ENCODE measurements at places on chromosomes 1 and 21.

DNA sequence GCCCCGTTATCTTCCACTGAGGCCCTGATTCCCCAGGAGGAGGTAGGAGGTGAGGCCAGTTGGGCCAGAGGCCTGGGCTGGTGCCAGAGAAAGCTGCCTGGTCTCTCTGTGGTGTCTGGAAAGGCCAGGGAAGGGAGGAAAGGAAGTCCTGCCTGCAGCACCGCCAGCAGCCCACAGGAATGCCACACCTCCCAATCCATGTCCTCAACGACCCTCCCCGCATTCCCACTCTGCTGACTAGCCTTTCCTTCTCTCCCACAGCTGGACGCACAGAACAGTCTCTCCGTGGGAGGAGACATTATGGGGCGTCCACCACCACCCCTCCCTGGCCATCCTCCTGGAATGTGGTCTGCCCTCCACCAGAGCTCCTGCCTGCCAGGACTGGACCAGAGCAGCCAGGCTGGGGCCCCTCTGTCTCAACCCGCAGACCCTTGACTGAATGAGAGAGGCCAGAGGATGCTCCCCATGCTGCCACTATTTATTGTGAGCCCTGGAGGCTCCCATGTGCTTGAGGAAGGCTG, 18.0 kb downstream of the CSF1 start:
- no peak for DNase-seq

- DNase-seq = no peak
Observed at GRCh38 chr1:147086129-147086528, 86.1 kb downstream of the PRKAB2 start.

GRCh38 chr1:47468709-47469389, 31.0 kb downstream of the FOXD2 start:
- DNase-seq = no peak

- DNase-seq = no peak
Observed at GRCh38 chr1:209667708-209668107, 7.5 kb upstream of the G0S2 start.

GRCh38 chr1:32759997-32760623, 57.0 kb downstream of the YARS1 start:
- DNase-seq = no peak

GRCh38 chr1:174480324-174480723, 32.6 kb downstream of the GPR52 start:
- DNase-seq = no peak

DNA sequence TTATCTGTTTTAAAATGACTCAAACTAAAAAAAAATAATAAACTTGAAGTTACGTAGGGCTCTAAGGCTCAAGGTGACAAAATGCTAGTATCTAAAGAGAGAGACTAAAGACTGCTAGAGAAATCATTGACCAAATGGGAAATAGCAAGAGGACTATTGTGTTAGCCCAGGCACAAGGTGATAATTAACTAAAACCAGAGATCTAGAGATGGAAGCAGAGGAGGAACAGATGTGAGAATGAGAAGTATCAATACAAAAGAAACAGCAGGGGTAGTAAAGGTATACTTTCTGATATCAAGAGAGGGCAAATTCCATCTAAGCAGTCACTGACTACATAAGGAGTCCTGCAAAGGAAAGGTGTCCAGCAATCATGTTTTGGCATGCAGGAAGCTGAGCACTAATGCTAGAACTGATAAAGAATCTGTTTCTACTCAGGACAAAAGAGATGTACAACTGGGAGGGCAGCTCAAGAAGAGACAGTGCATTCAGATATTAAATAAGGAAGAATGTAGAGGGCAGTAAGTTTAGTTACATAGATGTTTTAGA, 100.2 kb upstream of the GNG4 start:
- no peak for DNase-seq

DNA sequence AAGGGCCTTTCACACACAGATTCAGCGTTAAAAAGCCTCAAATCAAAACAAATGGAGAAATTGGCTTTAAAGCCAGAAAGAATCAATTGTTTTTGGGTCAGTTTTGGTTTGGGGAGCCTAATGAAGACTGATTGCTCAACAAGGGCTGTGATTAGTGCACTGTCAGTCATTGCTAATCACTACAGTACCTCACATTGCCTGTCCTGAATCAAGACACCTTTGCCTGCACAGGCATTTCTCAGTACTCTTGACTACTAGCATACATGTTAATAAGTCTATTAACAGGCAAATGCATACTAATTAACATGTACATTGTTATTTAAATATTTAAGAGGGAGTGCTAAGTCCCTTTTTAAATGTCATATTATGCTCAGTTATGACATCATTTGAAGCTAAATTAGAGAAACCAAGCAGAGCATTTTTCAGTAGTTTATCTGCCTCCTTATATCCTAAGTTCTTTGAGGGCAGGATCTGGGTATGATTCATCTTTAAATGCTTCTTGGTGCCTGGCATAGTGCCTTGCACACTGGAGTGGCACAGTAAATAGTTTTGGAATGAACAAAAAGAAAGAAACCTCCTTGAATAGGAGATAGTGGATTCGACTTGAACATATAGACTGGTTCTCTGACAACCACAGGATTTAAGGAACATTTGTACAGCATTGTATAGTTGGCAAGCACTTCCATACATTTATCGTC, 25.8 kb upstream of the CCN1 start:
- DNase-seq = no peak

GRCh38 chr1:170424346-170424745, 107.6 kb upstream of the GORAB start:
- DNase-seq = no peak

DNA sequence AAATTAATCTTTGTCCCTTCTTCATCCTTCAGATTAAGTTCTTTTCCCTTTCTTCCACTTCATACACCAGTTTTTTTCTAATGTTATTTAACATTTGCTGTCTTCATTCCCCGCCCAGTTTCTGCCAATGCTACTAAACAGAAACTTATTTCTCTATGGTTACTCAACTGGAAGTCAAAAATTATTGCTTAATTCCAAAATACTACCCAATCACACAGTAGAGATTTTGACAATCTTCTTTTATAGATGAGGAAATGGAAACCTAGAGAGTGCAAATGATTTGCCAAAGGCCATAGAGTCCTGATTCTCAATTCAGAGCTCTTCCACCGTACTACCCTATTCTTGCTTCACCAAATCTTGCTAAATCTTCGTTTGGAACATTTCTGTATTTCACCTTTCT, 58.1 kb upstream of the SH3GLB1 start:
- no peak for DNase-seq

- no peak for DNase-seq
Observed at GRCh38 chr1:94325377-94326302, 88.3 kb upstream of the ARHGAP29 start.

GRCh38 chr1:241114699-241115233, 242.2 kb downstream of the RGS7 start:
- no peak for DNase-seq

GRCh38 chr1:68365709-68366382, 83.9 kb downstream of the RPE65 start:
- DNase-seq = no peak

DNA sequence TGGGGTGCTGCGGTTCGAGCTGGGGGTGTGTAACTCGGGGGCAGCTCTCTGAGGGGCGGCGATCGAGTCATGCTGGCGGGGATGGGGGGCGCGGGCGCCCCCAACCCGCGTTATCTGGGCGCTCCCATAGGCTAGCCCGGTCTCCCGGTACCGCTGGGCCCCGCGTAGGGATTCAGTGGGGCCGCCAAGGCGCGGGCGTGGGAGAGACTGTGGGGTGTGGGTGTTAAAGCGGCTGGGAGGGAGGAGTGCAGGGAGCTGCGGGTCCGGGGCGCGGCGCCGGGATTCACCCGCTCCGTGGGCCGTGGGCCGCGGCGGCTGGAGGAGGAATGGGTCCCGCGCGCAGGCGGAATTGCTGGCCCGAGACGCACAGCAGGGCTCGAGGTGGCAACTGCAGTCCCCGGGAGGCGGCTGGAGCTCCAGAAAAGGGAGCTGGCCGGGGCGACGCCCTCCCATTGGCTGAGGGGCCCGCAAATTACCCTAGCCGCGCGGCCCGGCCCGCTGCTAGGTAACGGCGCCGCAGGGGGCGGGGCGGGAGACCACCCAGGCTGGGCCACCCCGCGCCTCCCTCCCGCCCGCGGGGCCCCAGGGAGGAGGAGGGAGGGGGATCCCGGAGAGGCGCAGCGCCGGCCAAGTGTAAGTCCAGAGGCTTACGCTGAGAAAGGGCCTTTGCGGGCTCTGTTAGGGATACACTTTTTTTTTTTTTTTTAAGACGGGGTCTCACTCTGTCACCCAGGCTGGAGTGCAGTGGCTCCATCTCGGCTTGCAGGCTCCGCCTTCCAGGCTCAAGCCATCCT, at the start of gene PTCH2:
Gene PTCH2, minus strand, starts transcription at position 392 of the 794 bp plus-strand sequence. Its CDS starts 321 bp downstream, at position 71.
- DNase-seq = peak; percentile 80

- DNase-seq = no peak
Observed at GRCh38 chr1:235863699-235864093, 3.0 kb downstream of the LYST start.

- DNase-seq = no peak
Observed at GRCh38 chr1:24297187-24297851, 21.8 kb upstream of the GRHL3 start.

DNA sequence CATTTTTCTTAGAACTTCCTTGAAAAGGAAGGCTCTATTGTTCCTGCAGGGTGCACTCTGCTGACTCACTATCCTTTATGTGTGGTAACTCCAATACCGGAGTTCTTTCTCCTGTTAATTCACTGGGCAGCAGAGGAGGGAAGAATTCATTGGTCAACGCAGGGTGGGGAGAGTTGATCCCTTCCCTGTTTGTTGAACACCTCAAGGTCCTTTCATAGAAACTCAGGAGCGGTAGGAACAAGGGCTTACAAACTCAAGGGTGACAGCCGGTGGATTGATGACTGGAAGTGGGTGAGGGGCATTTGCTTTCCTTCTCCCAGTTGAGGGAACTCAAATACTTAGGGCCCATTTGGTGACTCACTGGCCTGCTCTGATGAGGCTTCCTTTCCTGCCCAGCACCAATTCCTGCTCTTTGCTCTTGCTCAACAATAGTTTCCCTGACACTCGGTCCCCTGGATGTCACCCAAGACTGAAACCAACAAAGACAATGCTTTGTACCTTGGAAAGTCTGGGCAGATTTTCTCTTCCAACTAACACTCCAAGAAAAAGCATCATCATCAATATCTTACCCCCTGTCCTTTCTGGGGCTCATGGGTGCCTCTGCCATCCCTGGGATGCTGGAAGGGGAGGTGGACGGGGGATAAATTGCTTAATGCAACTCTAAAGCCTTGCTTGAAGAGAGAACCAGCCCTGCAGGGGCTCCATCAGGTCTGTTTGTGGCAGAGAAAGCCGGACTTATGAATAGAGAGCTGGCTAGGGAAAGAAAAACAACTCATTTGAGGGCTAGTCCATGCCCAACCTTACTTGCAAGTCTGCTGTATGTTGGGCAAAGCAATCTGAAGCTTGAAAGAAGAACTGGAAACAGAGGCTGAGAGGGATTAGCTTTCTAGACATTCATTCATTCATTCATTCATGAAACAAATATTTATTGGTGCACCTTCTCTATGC, 9.3 kb downstream of the SLC26A9 start:
- no peak for DNase-seq

DNA sequence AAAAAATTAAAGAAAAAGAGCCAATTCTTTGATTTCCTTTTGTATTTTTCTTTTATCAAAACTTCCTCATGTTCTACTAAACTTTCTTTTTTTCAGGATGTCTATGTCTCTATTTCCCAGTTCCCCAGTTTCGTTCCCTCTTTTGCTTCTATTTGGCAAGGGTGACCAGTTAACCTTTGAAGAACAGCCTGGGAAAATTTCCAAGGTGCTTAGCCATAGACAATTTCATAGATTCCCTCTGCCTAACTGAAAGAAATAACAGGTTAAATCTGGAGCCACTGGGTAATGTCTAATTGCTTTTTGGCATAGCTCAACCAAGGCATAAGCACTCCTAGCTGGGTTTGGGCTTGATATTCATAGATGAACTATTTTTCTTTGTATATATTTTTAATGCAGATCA, 272.3 kb downstream of the ADGRL2 start:
- DNase-seq = no peak

- peak; percentile 35 for DNase-seq
Observed at GRCh38 chr1:159089184-159089791, 12.7 kb upstream of the AIM2 start.

GRCh38 chr1:194104247-194104844, 917.9 kb upstream of the B3GALT2 start:
- DNase-seq = no peak

GRCh38 chr1:109246141-109246551, 3.2 kb upstream of the CELSR2 start:
- no peak for DNase-seq

GRCh38 chr1:23424293-23425192, at the start of gene TCEA3:
TCEA3 (minus strand) TSS chr1:23424748; CDS start chr1:23424633, 115 bp downstream.
- peak; percentile 52 for DNase-seq

DNA sequence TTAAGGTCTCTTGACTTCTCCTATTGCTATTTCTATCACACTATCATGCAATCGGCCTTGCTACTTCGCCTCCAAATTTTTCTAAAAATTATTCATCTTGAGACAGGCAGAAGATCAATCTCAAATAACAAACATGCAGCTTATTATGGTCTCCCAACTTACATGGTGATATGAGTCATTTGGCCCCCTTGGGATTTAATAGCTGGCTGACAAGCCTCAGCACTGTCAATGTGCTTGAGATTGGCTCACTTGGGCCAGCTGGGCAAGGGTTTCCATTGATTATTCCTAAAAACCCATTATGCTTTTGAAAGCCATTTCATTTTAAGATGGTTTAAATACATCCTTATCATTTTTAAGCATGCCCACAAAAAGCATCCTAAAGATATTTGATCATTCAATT, 224.5 kb upstream of the NFIA start:
- DNase-seq = no peak

- no peak for DNase-seq
Observed at GRCh38 chr1:219686171-219686570, 73.3 kb upstream of the ZC3H11B start.

GRCh38 chr1:234102583-234102982, 198.1 kb downstream of the SLC35F3 start:
- DNase-seq = no peak

- DNase-seq = peak; percentile 7
Observed at GRCh38 chr1:199463521-199464127, 563.9 kb upstream of the NR5A2 start.

- DNase-seq = no peak
Observed at GRCh38 chr1:8350914-8351684, 33.2 kb downstream of the SLC45A1 start.

- no peak for DNase-seq
Observed at GRCh38 chr1:100127226-100127625, 5.5 kb downstream of the SASS6 start.

- no peak for DNase-seq
Observed at GRCh38 chr1:117146575-117147340, 25.2 kb upstream of the TRIM45 start.

Data from GM20000 (cell line).